ENCODE measurements at places on chromosomes 6 and 20. TPM values are rescaled to one million over a fixed set of nuclear protein-coding genes. Genes with fewer than 3 reads are reported as not detected.

Gene TSBP1
- not detected for total RNA-seq

Gene VGLL2
- not detected for total RNA-seq

Gene GRIK2
- 0.34 TPM for total RNA-seq

Gene TFEB
- total RNA-seq = 6.5 TPM

Gene SLC9A8
- 6.5 TPM for total RNA-seq

Gene GRM4
- total RNA-seq = 1.1 TPM

Gene HRH3
- not detected for total RNA-seq

Gene SCRT2
- not detected for total RNA-seq

Gene THEMIS
- not detected for total RNA-seq

Gene GJA10
- not detected for total RNA-seq

Gene SLC26A8
- total RNA-seq = not detected

Gene TMC2
- total RNA-seq = not detected

Gene COL21A1
- total RNA-seq = 9.9 TPM

Gene PERP
- 452 TPM for total RNA-seq

Gene ZNF391
- total RNA-seq = 1.0 TPM

Gene LRRN4
- total RNA-seq = 0.07 TPM
